ENCODE measurements at places on chromosomes 11 and 22.

DNA sequence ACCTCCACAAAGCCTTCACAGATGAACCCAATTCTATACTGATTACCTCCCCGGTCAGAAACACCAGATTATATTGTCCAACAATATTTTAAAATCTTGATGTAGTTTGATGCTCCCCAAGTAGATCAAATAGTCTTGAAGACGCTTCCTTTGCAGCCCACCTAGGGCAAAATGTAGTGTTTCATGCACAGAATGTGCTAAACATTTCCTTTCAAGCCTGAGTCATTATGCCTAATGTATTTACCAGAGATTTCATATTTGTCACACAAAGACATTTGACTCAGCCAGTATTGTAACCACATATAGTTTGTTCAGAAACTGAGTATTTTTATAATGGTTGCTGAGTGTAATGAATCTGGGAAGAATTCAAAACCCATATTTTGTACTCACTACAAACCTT lies 1396.8 kb downstream of the LRRC4C start:
- no peak for DNase-seq

DNA sequence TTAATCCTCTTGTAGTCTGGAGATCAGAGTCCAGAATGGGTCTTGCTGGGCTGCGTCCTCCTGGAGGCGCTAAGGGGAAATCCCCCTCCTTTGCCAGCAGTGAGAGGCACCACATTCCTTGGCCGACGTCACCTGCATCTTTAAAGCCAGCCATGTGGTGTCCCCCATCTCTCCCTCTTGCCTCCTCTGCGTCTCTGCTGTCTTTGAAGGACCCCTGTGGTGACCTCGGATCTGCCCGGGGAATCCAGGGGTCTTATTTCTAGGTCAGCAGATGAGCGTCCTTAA lies 27.2 kb upstream of the PARVB start:
- no peak for DNase-seq

- no peak for DNase-seq
Measured at GRCh38 chr22:18088825-18089568, 11.2 kb downstream of the PEX26 start.

DNA sequence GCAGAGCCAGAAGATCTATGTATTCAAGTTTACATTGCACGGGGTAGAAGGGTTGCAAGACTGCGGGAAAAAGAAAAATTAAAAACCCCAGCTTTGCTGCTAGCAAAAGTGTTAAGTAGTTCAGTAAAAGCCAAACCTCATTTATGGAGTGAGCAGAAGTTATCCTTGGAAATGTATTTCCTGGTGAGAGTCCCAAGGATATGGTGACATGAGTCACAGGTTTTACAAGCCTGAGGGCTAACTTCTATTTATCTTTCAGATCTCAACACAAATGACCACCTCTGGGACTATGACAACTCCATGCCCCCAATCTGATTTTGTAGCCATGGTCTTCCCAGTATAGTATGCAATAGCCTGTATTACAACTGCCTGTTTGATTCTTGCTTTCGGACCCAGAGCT lies 26.1 kb downstream of the ABTB2 start:
- no peak for DNase-seq

DNA sequence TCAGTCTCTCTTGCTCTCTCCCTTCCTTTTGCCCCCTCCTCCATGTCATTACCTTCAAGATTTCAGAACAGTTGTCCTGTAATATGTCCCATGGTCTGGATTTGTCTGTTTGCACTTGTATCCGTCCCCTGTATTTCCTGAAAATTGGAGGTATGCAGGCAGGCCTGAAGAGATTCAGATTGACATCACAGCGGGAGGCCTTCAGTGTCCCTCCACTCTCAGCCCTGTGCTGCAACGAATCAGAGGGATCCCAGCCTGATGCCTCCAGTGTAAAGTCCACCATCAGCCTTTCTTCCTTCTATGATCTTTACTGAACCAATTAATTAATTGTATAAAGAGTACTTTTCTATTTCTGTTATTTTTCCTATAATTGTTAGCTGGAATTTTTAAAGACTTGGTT lies 57.3 kb downstream of the ELMOD1 start:
- DNase-seq, result no peak

DNA sequence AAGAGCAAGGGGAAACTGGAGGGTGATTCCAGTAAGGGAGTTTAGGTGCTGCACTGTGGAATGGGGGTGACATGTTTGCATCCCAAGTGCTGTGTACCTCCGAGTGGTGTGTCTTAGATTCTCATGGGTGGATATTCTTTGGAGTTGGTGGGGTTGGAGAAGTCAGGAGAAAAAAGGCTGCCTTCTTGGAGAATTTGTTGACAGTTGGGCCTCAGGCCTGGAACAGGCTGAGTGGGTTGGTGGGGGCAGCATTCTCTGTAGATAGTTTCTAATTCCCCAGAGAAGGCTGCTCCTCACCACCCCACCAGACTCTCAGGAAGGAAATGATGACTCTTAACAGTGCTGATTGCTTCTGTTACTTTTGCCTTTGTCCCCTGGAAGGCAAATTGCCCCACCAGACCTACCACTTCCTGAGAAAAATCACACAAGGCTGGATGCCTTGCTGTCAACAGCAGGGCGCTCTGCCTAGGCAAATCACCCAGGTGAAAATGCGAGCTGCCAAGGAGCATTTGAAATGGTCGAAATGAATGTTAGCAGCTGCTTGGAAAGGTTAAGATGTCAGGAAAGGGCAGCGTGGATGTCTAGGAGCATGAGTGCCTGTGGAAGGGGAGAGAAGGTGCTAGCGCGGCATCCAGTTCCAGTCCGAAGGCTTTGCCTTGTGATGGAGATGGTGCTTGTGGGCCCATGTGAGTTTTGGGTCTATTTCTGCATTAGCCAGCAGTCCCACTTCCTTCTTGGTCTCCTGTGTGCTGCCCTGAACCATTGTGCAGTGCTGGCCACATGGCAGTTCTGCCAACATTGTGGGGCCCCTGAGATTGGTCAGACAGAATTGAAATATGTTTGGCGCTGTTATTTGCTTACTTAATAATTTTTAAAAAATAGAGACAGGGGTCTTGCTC lies 29.7 kb upstream of the SORL1-AS1 start:
- peak; percentile 62 for DNase-seq

- no peak for DNase-seq
Measured at GRCh38 chr11:128947773-128948172, 5.1 kb upstream of the TP53AIP1 start.

- no peak for DNase-seq
Measured at GRCh38 chr11:103904324-103904667, 132.1 kb upstream of the DDI1 start.

- DNase-seq, result no peak
Measured at GRCh38 chr11:86755146-86755545, 45.2 kb upstream of the PRSS23 start.

GRCh38 chr11:131685906-131686305 lies 315.5 kb downstream of the NTM start:
- no peak for DNase-seq

GRCh38 chr22:36339171-36340065 lies 48.3 kb downstream of the MYH9 start:
- DNase-seq, result no peak

DNA sequence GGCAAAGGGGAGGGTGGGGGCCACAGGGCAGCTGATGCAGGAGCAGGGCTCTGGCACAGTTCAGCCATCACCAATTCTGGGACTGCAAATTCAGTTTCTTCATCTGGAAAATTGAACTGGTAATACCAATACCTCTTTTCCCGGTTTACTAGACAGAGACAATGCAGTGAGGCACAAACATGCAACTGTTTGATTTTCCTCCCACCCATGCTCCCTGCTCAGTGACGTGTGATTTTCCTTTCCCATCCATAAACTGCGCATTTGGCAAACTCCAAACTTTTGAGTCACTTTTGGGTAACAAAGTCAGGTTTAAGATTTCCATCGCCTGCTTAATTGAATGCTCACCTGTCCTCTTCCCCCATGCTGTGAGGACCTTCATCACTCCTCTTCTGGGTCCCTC lies 23.2 kb downstream of the P2RY2 start:
- no peak for DNase-seq

DNA sequence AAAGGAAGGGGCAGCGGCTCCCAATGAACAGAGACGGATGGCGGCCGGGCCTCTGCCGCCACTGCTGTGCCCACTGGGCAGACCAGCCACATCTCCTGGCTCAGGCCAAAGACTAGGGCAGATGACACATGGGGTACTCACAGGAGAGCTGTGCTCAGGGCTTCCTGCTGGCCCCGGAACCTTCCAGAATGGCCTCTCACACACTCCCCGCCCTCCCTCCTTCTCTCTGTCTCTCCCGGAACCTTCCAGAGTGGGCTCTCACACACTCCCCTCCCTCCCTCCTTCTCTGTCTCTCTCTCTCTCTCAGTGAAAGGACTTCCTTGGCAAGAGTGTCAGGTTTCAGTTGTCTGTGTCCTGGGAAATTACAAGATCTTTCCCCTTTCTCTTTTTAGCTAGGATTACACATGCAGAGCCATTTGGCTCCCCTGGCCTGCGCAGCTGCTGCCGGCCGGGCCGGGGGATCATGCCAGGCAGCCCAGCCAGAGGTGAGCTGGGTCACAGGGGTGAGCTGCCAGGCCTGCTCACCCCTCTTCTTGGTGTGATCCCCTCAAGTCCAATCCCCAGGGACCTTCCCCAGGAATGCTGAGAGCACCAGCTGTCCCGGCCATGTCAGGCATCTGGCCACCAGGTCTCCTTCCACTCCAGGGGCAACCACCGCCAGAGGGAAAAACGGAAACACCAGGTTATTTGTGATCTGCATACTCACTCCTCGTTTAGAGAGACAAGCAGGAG lies 45.3 kb upstream of the ADA2 start:
- no peak for DNase-seq

- no peak for DNase-seq
Measured at GRCh38 chr11:35424157-35424940, 5.0 kb upstream of the SLC1A2 start.

GRCh38 chr11:122814401-122814800 lies 23.9 kb upstream of the CRTAM start:
- DNase-seq, result no peak

- no peak for DNase-seq
Measured at GRCh38 chr11:83508804-83509203, 222.6 kb upstream of the CCDC90B start.

- no peak for DNase-seq
Measured at GRCh38 chr11:124776865-124777645, 15.0 kb upstream of the ESAM start.

DNA sequence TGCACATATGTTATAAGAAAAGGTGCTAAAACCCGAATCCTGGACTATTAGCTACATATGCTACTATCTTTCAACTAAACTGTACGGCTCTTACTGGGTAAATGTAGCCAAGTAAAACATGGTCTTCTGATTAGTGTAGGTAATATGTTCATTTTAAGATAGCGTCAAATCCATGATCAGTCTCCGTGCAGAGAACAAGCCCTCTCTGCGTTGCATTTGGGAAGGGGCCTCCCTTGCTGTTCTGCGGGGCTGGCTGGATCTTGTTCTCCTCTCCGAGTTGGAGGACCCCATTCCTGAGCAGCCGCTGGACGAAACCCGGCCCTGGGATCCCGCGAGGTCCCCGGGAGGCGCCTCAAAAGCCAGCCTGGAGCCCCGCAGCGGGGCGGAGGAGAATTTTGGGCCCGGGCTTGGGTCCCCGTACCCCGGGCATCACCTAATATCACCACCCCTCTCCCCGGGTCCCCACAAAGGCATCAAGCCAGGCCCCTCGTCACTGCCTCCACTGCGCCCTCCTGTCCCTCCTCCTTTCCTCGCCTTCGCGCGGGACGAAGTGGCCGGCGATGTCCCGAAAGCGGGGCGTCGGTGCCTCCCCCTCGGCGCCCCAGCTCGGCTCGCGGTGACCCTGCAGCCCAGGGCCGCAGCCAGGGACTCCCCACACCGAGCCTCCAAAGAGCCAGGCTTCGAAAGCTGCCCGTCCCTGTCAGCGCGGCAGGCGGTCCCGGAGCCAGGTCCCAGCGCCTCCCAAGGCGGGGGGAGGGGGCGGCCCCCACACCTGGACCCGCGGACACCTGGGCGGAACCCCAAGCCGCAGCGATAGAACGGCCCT lies 54.5 kb upstream of the FBXO3 start:
- DNase-seq, result no peak

GRCh38 chr11:111733016-111733415 lies 33.2 kb downstream of the PPP2R1B start:
- no peak for DNase-seq

DNA sequence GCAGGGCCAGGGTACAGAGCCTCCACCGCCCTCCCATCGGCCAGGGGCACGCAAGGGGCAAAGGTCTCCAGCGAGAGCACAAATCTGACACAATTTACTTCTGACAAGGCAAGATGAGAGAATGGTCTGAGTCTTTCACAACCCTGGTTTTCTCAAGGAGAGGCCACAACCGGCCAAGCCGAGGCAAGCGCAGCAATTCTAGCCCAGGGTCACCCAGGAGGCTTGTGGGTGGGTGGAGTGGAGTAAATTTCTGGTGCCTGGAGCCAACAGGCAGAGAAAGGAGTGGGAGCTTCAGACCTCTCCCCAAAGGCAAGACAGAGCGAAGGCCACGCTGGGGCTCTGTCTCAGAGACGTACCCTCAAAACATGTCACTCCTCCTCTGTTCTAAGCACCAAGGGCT lies 9.3 kb downstream of the LARGE2 start:
- DNase-seq, result no peak

DNA sequence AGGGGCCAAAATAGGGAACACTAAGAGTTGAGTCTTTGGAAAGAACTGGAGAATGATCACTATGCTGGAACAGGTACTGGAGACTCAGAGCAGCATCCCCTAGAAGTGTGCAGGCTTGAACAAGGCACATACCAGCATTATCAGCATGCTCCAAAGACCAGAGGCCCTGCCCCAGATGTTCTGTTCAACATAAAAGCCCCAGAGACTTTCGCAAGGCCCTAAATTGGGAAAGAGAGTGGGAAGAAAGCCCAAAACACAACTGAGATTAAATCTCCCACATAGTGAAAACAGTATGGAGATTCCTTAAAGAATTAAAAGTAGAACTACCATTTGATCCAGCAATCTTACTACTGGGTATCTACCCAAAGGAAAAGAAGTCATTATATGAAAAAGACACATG lies 9.4 kb downstream of the CNGA4 start:
- no peak for DNase-seq

GRCh38 chr11:2752204-2752770 lies 52.5 kb upstream of the KCNQ1OT1 start:
- DNase-seq, result no peak

GRCh38 chr11:73185680-73186293 lies 32.3 kb upstream of the P2RY2 start:
- DNase-seq, result no peak

- no peak for DNase-seq
Measured at GRCh38 chr11:62137276-62137861, 13.6 kb downstream of the INCENP start.

DNA sequence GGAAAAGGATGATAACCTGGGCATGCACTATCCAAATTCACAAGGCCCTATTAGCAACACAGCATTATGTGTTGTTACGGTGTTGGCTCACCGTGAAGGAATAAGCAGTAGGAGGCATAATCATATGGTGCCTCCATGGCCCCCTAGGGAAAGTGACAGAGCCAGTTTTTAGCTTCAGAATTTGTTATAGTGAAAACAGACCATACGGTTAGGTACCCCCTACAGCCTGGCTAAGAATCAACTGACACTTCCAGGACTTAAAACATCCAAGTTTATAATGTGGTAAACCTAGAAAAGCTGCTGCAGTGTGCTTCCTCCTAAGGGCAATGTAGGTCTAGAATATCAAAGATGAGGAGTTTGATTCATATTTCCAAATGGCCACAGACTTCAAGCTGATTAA lies 30.4 kb downstream of the KIF18A start:
- no peak for DNase-seq
